ENCODE measurements at places on chromosomes 5 and 9.
A peak's percentile ranks its signal among the peaks of the same experiment; 100 is the strongest.

- peak; percentile 47 for DNase-seq
Measured at GRCh38 chr5:80884929-80885328, 75.2 kb upstream of the RASGRF2 start.

DNA sequence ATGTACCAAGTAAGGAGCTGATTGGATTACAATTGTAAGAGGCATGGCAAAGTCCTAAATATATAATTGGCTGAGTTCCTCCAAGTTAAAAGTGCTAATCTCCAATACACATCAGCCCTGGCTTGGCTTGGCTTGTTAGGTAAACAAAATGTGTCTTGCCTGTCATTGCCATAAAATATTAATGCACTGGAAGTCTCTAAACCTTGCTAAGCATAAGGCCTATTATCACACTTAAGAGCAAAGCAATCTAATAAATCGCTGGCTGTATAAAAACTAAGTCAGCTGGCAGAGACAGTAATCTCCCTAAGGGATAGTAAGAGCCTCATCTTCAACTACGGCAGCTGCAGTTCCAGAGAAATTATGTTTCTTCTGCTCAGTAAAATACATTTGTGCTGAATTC, 418.6 kb upstream of the GRAMD2B start:
- no peak for DNase-seq

DNA sequence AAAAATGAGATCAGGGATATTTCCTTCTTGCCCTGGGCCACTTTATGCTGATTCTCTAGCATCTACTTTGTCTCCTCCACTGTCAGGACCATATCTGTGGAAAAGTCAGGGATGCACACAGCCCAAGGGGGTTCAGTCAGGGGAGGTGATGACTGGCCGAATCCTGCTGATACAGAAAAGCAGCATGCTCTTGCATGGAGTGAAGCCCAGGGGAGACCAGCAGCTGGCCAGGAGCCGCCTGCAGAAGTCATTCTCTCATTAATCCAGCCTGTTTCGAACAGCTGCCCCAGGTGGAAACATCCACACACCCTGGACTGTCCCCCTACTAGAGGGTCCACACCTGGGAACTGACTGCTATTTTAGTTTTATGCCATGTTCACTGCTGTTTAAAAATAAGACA, 177.1 kb downstream of the ATP10B start:
- no peak for DNase-seq

DNA sequence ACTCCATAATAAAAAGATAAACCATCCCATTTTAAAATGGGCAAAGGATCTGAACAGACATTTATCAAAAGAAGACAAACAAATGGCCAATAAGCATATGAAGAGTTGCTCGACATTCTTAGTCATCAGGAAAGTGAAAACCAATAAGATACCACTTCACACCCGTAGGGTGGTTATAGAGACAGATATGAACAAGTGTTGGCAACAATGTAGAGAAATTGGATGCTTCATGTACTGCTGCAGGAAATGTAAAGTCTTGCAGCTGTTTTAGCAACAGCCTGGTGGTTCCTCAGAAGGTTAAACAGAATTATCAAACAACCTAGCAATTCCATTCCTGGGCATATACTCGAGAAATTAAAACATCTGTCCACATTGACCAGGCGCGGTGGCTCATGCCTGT, 42.5 kb downstream of the GTF3C4 start:
- DNase-seq, result no peak

- no peak for DNase-seq
Measured at GRCh38 chr9:112311497-112311896, 21.9 kb downstream of the PTBP3 start.

- no peak for DNase-seq
Measured at GRCh38 chr9:8860925-8861324, 1061.3 kb upstream of the DMAC1 start.

GRCh38 chr5:166713295-166713694, 1578.2 kb upstream of the WWC1 start:
- no peak for DNase-seq

GRCh38 chr5:82413302-82414040, 135.3 kb upstream of the RPS23 start:
- no peak for DNase-seq

- DNase-seq, result no peak
Measured at GRCh38 chr5:73928476-73929070, 302.6 kb downstream of the ARHGEF28 start.

DNA sequence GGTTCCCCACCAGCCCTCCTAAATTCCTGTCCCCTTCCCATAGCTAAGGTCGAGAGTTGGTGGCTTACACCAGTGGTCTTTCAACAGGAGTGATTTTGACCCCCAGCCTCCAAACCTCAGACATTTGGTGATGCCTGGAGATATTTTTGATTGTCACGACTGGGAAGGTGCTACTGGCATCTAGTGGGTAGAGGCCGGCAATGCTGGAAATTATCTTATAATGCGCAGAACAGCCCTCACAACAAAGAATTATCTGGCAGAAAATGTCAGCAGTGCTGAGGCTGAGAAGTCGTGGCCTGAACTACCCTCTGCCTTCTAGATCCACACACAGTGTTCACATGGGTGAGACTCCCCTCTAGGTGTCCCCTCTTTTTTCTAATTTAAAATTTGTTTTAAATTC, 69.6 kb downstream of the IL31RA start:
- no peak for DNase-seq

DNA sequence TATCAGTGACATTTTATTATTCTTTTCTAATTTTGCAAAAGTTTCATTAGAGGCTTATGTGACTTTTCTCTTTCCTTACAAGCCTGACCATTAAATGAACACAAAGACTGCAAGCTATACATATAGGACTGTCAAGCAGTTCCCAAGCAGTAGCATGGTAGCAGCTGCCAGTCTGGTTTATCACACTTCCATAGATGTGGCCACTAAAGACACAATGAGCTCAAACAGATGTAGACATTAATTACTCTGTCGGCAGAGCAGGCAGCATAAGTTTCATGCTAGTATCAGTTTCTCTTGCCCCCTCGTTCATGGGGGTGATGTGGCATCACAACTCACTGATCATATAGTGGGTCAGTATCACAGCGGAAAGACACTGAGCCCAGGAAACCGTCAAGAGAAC, 89.5 kb downstream of the CDH10 start:
- no peak for DNase-seq

DNA sequence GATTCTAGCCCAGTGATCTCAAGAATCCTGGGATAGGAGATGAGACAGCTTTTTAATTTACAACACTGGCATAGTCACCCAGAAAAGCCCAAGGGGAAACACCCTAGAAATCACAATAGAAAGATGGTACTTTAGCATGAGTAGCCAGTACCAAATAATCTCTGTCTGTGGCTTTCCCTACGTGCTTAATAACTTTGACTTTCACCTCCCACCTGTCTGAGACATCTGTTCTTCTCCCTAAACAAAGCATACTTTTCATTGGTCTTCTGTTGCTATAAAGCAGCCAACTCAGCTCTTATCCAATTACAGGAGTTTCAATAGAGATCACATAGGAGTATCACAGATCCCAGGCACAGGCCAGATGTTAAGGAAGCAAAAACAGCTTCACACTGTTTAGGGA, 10.4 kb downstream of the MARCHF3 start:
- peak; percentile 17 for DNase-seq

- no peak for DNase-seq
Measured at GRCh38 chr5:151313357-151313756, 9.8 kb upstream of the SLC36A3 start.

DNA sequence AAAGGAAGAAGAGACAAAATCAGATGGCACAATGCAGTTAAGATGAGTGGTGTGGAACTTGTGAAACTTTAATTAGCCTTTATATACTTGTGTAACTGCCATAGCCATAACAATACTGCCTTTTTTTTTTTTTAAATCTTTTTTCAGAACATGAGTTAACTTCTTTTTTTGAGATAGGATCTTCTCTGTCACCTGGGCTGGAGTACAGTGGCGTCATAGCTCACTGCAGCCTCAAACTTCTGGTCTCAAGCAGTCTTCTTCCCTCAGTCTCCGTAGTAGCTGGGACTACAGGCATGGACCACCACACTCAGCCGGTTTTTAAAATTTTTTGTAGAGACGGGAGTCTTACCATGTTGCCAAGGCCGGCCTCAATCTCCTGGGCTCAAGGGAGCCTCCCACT, 37.2 kb downstream of the GPBP1 start:
- no peak for DNase-seq

- no peak for DNase-seq
Measured at GRCh38 chr9:98852961-98853360, 45.5 kb downstream of the GALNT12 start.

DNA sequence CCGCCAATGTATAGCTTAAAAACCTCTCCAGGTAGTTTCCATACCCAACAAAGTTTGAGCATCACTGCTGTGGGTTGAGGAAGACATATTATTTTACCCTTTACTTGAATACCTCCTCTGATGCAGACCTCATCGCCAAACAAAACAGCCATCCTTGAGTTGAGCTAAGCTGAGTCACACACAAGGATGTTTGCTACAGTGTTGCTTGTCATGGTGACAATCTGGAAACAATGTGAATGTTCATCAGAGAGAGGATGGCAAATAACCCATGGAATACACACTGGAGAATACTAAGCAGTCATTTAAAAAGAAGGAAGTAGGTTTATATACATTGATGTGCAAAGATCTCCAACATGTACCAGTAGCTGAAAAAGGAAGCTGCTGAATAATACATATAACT, 41.1 kb upstream of the TCF7 start:
- no peak for DNase-seq

- no peak for DNase-seq
Measured at GRCh38 chr9:100619194-100619593, 41.3 kb downstream of the CAVIN4 start.

- no peak for DNase-seq
Measured at GRCh38 chr5:118789366-118789765, 199.0 kb downstream of the DTWD2 start.

- DNase-seq, result no peak
Measured at GRCh38 chr5:124605541-124605940, 140.9 kb downstream of the ZNF608 start.

DNA sequence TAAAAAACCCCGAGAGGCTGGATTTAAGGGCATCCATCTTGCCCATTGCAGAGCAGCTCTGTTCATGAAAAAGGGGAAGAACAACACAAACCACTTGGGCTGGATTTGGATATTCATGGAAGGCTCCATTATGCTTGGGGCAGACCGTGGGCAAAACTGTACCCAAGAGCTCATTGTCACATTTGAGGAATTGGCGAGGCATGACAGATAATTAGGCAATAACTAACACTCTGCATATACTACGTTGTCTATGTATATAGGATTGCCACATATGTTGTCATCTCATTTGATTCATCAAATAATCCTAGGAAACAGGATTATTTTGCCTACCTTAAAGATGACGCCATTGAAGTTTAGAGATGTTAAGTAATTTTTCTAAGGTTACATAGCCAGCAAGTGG, 255.4 kb downstream of the SMARCA2 start:
- peak; percentile 30 for DNase-seq

GRCh38 chr5:179900711-179901110, 7.0 kb downstream of the TBC1D9B start:
- no peak for DNase-seq

- DNase-seq, result peak; percentile 80
Measured at GRCh38 chr5:138610918-138611677, 35.9 kb upstream of the HSPA9 start.

DNA sequence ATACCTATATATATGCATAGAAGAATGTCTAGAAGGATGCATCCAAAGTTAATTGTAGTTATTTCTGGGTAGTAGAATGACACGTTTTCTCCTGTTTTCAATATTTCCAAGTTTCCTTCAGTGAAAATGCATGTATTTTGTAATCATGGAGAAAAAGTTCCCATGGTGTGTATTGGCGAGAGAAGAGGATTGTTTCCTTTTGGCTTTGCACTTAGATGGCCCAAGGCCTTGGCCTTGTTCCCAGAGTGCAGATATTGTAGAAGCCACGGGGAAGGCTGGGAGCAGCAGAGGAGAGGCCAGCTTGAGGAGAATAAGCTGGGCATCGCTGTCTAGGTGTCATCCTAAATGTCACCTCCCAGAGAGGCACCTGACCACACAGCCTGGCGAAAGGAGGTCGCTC, 44.0 kb downstream of the IRF1 start:
- DNase-seq, result no peak

DNA sequence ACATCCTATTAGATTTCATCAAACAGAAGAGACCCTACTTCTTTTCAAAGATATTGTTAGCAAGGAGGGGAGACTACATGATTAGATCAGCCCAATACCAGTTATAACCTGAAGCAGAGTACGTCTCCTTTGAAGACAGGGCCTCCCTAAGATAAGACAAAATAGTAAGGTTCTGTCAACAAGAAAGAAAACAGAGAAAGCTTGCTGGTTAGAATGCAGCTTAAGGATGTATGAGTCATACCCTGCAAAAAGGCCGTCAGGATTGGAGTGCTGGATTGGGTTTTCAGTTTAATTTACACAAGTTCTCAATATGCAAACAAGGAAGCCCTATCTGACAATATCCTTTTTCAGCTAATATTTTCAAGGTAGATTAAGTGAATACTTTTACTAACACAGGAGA, 1581.2 kb upstream of the WWC1 start:
- no peak for DNase-seq

DNA sequence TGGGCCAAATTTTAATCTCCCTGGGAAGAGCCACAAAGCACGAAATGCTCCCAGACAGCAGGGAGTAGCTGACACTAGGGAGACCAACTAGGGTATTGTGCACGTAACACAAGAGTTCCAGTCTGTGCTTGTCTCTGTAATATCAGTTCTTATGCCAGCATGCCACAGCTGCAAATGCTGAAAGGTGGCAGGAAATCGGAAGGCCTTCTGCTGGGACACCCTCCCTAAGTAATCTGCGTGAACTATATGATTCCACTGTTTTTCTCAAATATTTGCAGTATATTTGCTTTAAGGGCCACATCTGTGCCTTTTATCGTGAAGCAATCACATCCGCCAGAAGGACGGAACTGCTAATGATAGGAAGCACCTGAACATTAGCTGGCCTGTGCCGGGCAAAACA, 12.6 kb downstream of the VLDLR start:
- DNase-seq, result no peak

DNA sequence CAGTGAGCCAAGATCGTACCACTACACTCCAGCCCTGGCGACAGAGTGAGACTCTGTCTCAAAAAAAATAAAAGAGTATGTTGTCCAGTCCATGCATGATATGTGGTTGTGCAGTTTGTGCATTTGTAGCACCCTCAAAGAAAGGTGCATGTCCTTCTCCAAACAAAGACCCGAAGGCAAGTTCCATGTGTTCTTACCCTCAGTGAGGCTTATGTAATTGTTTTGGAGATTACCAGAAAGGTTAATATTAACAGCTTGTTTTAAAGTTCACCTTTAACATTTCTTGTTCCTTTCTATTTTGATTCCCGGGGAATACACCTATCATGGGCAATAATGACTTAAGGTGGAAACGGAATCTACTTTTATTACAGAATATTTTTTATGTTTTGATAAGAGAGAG, 22.3 kb downstream of the KIAA1191 start:
- no peak for DNase-seq
